ENCODE measurements at places on chromosomes 5 and 9.

- no peak for DNase-seq
Measured at GRCh38 chr5:59321642-59322041, 571.9 kb downstream of the PDE4D start.

DNA sequence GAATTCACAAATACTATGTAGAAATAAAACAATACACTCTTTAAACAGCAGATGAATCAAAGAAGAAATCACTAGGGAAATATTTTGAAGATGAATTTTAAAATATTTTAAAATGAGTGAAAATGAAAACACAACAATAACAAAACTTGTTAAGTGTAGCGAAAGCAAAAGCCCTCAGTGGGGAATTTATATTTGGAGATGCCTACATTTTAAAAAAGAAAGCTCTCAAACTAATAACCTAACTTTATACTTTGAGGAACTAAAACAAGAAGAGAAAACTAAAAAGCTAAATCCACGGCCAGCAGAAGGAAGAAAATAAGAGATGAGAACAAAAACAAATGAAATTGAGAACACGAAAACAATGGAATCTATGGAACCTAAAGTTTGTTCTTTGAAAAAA lies 22.7 kb downstream of the SPDL1 start:
- no peak for DNase-seq

- no peak for DNase-seq
Measured at GRCh38 chr5:102815084-102815483, 60.0 kb downstream of the PAM start.

- DNase-seq, result no peak
Measured at GRCh38 chr5:36607838-36608783, 1.7 kb downstream of the SLC1A3 start.

- no peak for DNase-seq
Measured at GRCh38 chr5:54009357-54009756, 301.0 kb downstream of the ARL15 start.

DNA sequence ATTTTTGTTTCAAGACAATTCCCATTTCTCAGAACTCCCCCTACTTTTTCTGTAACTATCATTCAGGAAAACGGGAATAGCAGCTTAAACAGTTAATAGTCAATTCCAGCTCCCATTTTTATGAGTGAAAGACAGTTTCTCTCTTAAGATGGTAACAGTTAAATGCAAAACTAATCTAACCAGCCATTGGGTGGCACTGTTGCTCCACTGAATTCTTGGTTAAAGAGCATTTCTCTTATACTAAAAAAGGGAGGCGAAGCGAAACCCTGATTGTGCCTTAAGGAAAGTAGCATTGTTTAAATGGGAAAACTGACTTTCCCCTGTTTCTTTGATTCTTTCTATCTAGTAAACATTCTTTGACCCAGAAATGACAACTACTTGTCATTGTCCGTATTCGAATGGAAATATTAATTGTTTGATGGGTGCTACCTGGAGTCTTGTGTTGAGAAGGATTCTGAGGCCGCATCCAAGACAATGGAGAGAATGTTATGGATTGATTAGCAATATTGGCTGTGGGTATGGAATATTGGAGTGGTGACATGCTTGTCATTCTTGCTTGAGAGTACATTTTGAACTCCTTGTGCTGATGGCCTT lies 507.8 kb downstream of the MAT2B start:
- no peak for DNase-seq

- DNase-seq, result no peak
Measured at GRCh38 chr5:170738840-170739239, 44.7 kb upstream of the GABRP start.

GRCh38 chr9:6782345-6782744 lies 24.6 kb downstream of the KDM4C start:
- DNase-seq, result no peak

- DNase-seq, result no peak
Measured at GRCh38 chr9:121607434-121608167, 43.8 kb upstream of the DAB2IP start.

GRCh38 chr5:38944282-38944681 lies 98.5 kb downstream of the OSMR start:
- DNase-seq, result no peak

DNA sequence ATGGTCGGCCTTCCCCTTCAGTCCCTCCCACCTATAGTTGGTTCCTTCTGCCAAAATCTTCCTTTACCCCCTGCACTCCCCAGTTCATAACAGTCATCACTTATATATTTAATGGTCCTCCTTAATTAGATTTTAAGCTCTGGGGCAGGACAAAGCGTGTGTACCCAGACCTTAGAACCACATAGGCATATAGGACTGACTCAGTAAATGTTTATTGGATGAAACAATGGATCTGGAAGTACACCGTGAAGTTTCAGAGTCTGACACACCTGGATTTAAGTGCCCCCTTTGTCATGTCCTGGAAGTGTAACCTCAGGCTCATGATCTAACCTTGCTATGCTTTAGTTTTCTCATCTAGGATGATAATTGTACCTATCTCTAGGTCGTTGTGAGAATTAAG lies 32.0 kb downstream of the STARD4 start:
- no peak for DNase-seq

- no peak for DNase-seq
Measured at GRCh38 chr5:123033157-123033671, 3.3 kb downstream of the PPIC start.

DNA sequence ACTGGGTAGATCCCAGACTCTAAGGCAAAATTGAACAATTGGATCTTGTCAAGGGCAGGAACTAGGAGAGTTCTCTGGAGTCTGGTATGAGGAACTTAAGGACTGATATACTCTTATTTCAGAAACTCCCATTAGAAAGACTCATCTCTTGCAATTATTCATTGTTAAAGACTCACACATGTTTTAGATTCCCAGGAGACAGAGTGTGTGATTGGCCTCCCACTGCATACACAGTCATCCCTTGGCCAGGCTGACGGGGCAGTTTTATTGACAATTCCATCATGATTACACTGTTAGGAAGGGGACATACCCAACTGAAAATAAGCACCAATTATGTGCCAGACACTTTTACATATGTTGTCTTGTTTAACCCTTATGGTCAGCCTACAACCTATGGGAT lies 347.2 kb downstream of the DMAC1 start:
- no peak for DNase-seq

DNA sequence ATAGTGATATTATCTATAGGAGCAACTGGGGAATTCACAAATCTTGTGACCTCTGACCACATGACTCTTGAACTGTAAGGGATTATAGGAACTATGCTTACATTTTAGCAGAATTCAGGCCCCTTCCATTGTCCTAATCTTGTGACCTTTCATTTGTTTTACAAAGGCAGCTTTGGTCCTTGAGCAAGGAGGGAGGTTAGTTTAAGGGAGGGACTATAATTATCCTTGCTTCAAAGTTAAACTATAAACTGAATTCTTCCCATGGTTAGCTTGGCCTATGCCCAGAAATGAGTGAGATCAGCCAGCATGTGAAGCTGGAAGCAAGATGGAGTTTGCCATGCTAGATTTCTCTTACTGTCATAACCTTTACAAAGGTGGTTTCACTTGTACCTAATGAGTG lies 51.2 kb downstream of the TARS1 start:
- no peak for DNase-seq

DNA sequence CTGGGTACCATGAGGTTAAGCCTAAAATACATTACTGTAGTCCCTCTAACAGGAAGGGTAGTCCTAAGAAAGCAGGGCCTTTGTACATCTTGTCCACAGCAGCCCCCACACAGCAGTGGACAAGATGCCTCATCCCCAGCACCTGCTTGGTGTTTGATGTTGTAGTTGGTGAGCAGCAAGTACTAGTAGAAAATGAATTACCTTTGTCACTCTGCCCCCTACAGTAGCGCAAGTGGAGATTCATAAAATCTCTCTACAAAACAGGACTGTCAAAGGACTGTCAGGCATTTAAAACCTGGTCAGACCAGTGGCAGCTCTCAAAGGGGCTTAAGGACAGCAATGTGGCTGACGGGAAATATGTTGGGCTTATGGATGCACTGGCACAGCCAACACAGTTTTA lies 122.5 kb downstream of the TMEM174 start:
- DNase-seq, result no peak

- no peak for DNase-seq
Measured at GRCh38 chr9:135992486-135993408, 31.6 kb upstream of the UBAC1 start.

GRCh38 chr9:127660886-127661741 lies 45.7 kb upstream of the CFAP157 start:
- no peak for DNase-seq

DNA sequence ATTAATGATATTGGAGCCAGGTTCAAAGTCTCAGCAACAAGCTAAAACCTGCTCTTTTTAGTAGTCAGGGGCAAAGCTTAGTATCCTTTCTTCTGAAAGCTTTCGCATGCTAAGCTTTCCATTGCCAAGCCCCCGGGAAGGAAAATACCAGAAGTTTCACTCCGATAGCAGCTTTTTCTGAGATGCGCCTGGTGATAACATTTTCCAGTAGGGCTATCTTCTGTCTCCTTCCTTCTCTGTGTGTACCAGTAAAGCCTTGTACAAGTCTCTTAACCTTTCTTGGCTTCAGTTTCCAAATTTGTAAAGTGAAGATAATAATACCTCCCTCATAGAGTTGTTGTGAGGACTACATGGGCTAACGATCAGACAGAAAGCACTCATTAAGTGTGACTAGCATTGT lies 36.7 kb downstream of the DOCK8 start:
- DNase-seq, result no peak
